ENCODE measurements at places on chromosomes 7 and 10.

DNA sequence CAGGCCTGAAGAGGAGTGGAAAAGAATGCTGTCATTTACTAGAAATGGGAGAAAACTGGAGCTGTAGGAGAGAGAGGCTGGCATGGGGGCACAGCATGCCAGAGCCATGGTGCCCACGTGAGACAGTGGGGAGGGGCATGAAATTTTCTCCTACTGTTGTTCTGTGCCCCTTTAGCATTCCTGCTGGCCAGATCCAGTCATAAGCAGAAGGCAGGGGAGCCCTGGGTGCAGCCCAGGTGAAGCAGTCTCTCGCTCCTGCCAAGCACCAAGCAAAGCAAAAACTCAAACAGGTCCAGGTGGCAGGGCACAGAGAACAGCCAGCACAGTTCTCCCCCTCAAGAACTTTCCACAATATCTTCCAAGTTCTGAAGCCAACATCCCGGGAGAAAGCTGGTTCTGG, 383.2 kb downstream of the TCERG1L start:
- DNase-seq, result no peak

- no peak for DNase-seq
Measured at GRCh38 chr7:92221766-92222165, 23.9 kb downstream of the KRIT1 start.

- DNase-seq, result no peak
Measured at GRCh38 chr10:44786286-44786850, 124.8 kb upstream of the TMEM72 start.

- no peak for DNase-seq
Measured at GRCh38 chr10:77321838-77322237, 315.8 kb downstream of the KCNMA1 start.

GRCh38 chr7:37289367-37289766, 159.3 kb downstream of the ELMO1 start:
- DNase-seq, result no peak

Measured in Right ventricle myocardium inferior (tissue), 1 donor.